Activated CD8-positive, alpha-beta memory T cell treated with anti-CD3 and anti-CD28 coated beads, Interleukin-2, amount 10 ng/mL, durations not matched to agents 7 days and 5 days (primary cell): ENCODE measurements at places on chromosomes 6 and 20. TPM values are rescaled to one million over a fixed set of nuclear protein-coding genes. Genes with fewer than 3 reads are reported as not detected.

TBCC gene
- total RNA-seq = 35.5 TPM

SLC12A5 gene
- total RNA-seq = 1.7 TPM

CDC5L gene
- total RNA-seq = 22.2 TPM

ULBP1 gene
- total RNA-seq = 0.82 TPM

FRMD1 gene
- not detected for total RNA-seq

BPIFB1 gene
- not detected for total RNA-seq

HAO1 gene
- not detected for total RNA-seq

AURKA gene
- total RNA-seq = 107 TPM

ASIP gene
- total RNA-seq = not detected

CPXM1 gene
- 0.35 TPM for total RNA-seq

MRAP2 gene
- total RNA-seq = not detected

- no peak overlapping the region for H3K4me3 ChIP-seq
- no peaks in the 10 kb centered on the region for H3K36me3 ChIP-seq
- no peaks in the 10 kb centered on the region for H3K4me1 ChIP-seq
- peaks cover 31% of the 10 kb centered on the region for H3K27me3 ChIP-seq
These were observed 119.4 kb upstream of the AGPAT4 start for GRCh38 chr6:161393292-161393691.

- DNase-seq = no peak
- no peaks in the 10 kb centered on the region for H3K4me1 ChIP-seq
- H3K27ac ChIP-seq = no peak overlapping the region
- H3K36me3 ChIP-seq = no peaks in the 10 kb centered on the region
These were observed 13.0 kb downstream of the RIPOR3 start for GRCh38 chr20:50678169-50678898.

GRCh38 chr20:44485078-44485829 lies 9.6 kb downstream of the TTPAL start:
- no peak overlapping the region for H3K4me3 ChIP-seq
- peaks cover 4% of the 10 kb centered on the region for H3K4me1 ChIP-seq
- H3K36me3 ChIP-seq = peaks cover 35% of the 10 kb centered on the region
- DNase-seq = no peak
- no peak overlapping the region for H3K27ac ChIP-seq
- H3K27me3 ChIP-seq = no peaks in the 10 kb centered on the region

GRCh38 chr6:104973404-104973803 lies 16.5 kb downstream of the LIN28B start:
- no peak overlapping the region for H3K4me3 ChIP-seq
- H3K27me3 ChIP-seq = peaks cover 16% of the 10 kb centered on the region
- H3K27ac ChIP-seq = no peak overlapping the region
- no peaks in the 10 kb centered on the region for H3K4me1 ChIP-seq

DNA sequence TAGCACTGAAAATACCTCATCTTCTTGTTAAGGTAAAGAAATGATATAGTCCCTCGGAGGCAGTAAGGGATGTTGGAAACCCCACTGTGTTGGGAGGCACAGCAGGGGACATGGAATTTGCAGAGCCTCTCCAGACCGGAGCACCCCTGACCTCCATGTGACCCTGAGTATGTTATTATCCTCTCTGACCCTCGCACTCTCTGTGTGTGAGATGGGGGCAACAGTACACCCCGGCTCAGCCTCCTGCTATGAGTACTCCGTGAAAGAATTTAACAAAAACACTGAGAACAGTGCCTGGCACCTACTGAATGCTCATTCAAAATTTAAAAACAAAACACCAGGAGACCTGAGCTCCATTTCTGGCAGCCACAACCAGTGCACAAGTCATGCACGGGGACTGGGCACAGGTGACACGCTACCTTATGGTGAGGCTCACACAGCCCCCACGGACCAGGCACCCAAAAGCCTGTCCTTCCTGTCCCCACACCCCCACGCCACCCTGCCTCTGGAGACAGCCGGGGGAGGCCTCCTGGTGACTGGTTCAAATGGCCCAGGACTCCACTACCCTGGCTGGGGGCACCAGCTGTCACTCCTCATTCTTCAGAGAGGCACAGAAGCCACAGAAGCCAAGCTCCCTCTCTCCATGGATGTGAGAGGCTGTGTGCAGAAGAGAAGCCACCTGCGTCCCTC lies 6.1 kb downstream of the NINL start:
- H3K27ac ChIP-seq = no peak overlapping the region
- peaks cover 4% of the 10 kb centered on the region for H3K36me3 ChIP-seq
- H3K27me3 ChIP-seq = peaks cover 19% of the 10 kb centered on the region

DNA sequence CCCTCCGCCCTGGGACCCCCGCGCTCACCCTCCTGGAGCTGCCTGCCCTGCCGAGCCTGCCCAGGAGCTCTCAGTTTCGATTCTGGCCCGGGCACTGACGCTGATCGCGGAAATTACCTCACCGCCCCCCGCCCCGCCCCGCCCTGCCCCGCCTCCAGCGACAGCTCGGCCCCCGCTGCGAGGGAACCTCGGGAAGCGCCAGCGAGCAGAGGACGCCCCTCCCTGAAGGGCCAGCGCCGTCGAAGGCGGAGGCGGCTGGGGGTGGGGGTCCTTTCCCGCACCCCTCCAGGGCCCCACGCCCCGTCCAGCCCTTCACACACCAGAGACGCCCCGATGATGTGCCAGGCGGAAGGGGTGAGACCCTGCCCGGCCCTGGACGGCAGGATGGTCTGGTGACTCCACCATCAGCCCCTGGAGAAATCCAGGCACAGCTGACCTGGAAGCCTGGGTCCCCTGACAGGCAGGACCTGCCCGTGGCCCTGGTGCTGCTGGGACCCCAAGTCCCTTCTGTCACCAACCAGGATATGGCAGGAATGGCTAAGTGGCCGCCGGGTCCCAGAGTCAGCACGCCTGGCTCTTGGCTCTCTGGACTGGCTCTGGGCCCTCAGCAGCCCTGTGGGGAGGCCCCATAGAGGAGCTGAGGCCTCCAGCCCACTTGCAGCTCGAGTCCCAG lies at the start of gene HELZ2:
TSS of gene HELZ2 (minus strand) at position 84 of the 673 bp plus-strand sequence. CDS start 1,854 bp downstream, outside the sequence.
- H3K27me3 ChIP-seq = peaks cover 31% of the 10 kb centered on the region
- peak within 1 kb of the TSS; percentile 83 for H3K4me3 ChIP-seq
- peak within 1 kb of the TSS; percentile 89 for H3K27ac ChIP-seq
- peak; percentile 89 for DNase-seq
- H3K4me1 ChIP-seq = peaks cover 9% of the 10 kb centered on the region

GRCh38 chr6:26158076-26158580 lies 70.9 kb downstream of the HFE start:
- H3K27me3 ChIP-seq = peaks cover 17% of the 10 kb centered on the region
- H3K4me1 ChIP-seq = peaks cover 46% of the 10 kb centered on the region
- peaks cover 19% of the 10 kb centered on the region for H3K36me3 ChIP-seq
- peak overlapping the region; percentile 87 for H3K4me3 ChIP-seq
- peak; percentile 94 for DNase-seq

DNA sequence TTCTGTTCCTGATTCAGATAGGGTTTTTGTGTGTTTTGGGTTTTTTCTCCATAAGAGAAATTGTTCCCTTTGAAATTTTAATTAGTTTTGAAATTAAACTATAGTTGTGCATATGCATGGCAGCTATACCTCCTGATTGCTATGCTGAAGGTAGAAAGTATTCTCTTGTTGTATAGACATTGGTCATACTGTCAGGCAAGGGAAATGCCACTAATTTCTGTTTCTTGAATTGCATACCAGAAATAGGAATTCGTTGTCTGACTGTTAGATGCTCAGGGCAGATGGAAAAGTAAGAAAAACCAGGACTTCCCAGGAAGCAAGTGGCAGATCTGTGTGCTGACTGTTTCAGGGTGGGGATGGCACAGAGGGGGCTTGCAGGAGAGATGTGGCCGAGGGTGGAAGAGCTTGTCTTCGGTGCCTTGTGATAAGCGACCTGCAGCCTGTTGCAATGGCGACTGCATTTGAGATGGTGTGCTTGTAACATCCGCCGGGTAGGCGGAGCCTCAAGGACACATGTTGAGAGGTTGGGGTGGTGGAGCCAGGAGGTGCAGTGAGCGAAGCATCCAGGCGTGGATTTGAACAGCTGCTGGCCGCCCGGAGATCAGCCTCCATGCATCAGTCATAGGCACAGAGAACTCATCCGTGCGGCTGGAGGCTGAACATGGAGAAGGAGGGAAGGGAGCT lies 42.8 kb downstream of the RREB1 start:
- no peak overlapping the region for H3K27ac ChIP-seq
- no peak for DNase-seq
- H3K36me3 ChIP-seq = peaks cover 5% of the 10 kb centered on the region
- peaks cover 61% of the 10 kb centered on the region for H3K4me1 ChIP-seq
- no peak overlapping the region for H3K4me3 ChIP-seq
- H3K27me3 ChIP-seq = no peaks in the 10 kb centered on the region

GRCh38 chr6:125166711-125167110 lies 13.1 kb downstream of the TPD52L1 start:
- no peaks in the 10 kb centered on the region for H3K36me3 ChIP-seq
- H3K27me3 ChIP-seq = peaks cover 18% of the 10 kb centered on the region
- no peak overlapping the region for H3K4me3 ChIP-seq
- no peak for DNase-seq

DNA sequence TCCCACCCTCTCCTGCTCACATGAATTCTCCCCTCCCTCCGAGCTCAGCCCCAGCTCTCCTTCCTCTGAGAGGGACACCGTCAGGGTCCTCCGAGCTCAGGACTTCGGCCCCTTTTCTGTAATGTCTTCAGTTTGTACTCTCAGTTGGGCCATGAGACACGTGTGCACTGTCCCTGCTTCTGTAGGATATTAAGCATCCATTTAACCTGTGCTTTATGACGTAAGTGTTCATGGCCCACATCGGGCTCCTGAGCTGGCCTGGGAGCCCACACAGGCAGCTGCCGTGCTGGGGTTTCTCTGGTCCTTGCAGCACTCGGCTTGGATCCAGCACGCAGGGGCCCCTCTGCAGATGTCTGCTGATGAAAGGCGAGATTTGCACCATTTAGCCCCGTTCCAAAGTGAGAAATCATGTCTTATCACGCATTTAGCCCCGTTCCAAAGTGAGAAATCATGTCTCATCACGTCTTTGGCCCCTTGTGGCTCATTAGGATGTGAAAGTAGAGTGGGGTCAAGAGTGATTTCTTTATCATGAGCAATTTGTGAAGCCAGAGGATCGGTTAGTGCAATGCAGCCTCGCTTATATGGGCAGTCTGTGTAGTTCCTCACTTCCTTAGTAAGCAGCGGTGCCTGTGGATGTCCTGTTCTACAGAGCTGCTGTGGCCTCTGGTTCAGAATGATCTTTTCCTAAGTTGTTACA lies 25.3 kb downstream of the DUSP22 start:
- no peaks in the 10 kb centered on the region for H3K27me3 ChIP-seq
- peaks cover 27% of the 10 kb centered on the region for H3K4me1 ChIP-seq
- H3K4me3 ChIP-seq = no peak overlapping the region
- no peak for DNase-seq
- peaks cover 14% of the 10 kb centered on the region for H3K36me3 ChIP-seq
- no peak overlapping the region for H3K27ac ChIP-seq

DNA sequence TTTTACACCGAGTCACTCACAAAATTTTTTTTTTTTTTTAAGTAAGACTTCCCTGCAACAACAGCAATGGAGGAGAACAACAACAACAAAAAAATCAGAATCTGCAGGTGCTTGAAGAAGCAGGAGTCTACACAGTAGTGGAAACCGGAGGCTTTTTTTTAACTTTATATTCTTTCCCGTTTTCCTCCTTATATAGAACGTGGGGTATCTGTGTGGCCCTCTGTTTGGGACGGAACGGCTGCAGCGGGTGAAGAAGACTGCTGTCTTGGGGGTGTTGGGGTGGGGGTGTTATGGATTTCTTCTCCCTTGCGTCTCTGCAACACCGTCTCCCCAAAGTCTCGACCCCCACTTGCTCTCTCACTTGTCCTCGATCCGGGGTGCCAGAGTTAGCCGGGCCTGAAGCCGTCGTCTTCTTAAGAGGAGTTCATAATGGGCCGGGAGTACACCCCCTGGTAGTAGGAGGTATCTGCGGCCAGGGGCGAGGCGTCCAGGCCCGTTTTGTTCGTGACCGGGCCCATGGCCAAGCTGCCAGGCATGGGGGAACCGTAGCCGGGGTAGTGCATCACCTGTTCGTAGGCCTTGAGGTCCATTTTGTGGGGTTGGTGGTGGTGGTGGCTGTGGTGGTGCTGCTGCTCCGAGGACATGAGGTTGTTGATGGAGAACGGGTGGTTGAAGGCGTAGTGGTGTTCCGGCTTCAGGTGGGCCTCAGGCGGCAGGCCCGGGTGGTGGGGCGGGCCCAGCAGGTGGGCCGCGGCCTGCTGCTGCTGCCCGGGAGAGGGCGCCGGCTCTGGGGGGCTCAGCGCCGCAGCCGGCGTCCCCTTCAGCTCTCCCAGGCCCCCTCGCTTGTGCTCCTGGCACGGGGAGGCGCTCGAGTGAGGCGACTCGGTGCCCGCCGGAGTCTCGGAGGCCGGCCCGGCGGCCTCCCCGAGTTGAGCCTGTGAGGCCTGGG lies 2.7 kb downstream of the FOXA2 start:
- no peak for DNase-seq
- H3K4me1 ChIP-seq = no peaks in the 10 kb centered on the region
- H3K36me3 ChIP-seq = peaks cover 11% of the 10 kb centered on the region
- H3K4me3 ChIP-seq = no peak overlapping the region

GRCh38 chr20:62732031-62732760 lies 23.6 kb downstream of the NTSR1 start:
- H3K27ac ChIP-seq = no peak overlapping the region
- H3K4me3 ChIP-seq = no peak overlapping the region
- H3K4me1 ChIP-seq = peaks cover 35% of the 10 kb centered on the region
- H3K36me3 ChIP-seq = no peaks in the 10 kb centered on the region

- peaks cover 94% of the 10 kb centered on the region for H3K27me3 ChIP-seq
- peaks cover 22% of the 10 kb centered on the region for H3K4me1 ChIP-seq
- peaks cover 10% of the 10 kb centered on the region for H3K36me3 ChIP-seq
- H3K27ac ChIP-seq = no peak overlapping the region
- peak overlapping the region; percentile 42 for H3K4me3 ChIP-seq
- no peak for DNase-seq
These were observed 4.4 kb downstream of the TFAP2A start for GRCh38 chr6:10410207-10411050.

GRCh38 chr6:138336221-138336620 lies 41.5 kb upstream of the SMIM28 start:
- no peaks in the 10 kb centered on the region for H3K36me3 ChIP-seq
- H3K4me1 ChIP-seq = no peaks in the 10 kb centered on the region
- peaks cover 37% of the 10 kb centered on the region for H3K27me3 ChIP-seq
- no peak for DNase-seq

DNA sequence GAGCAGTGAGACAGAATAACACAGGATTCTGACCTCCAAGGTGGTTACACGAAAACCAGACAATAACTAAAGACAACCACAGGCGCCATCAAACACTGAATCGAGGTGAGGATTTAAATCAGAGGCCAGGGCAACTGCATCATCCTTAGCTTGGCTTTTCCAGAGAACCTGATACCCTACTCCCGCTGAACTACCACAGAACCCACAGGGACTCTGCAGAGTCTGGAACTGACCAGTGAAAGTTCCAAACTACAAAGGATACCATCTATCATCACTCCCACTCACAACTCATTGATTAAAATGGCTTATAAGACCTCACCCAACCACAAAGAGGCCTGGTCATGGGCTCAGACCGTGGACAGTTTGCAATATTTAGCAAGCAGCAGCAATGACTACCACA lies 85.0 kb downstream of the BFSP1 start:
- peaks cover 23% of the 10 kb centered on the region for H3K27me3 ChIP-seq
- H3K4me3 ChIP-seq = no peak overlapping the region
- no peaks in the 10 kb centered on the region for H3K36me3 ChIP-seq
- DNase-seq = no peak
- H3K4me1 ChIP-seq = no peaks in the 10 kb centered on the region
- no peak overlapping the region for H3K27ac ChIP-seq

- H3K27ac ChIP-seq = no peak overlapping the region
- no peak overlapping the region for H3K4me3 ChIP-seq
- no peaks in the 10 kb centered on the region for H3K36me3 ChIP-seq
These were observed 158.6 kb downstream of the LAMA2 start for GRCh38 chr6:129041563-129041962.

GRCh38 chr20:17714597-17714996 lies 14.8 kb downstream of the BANF2 start:
- DNase-seq = no peak
- no peaks in the 10 kb centered on the region for H3K4me1 ChIP-seq
